ENCODE measurements at places on chromosomes 3 and 15.
A peak's percentile ranks its signal among the peaks of the same experiment; 100 is the strongest.

GRCh38 chr3:191254098-191254873, 55.2 kb downstream of the OSTN start:
- no peak for DNase-seq

- no peak for DNase-seq
Measured at GRCh38 chr3:105158286-105158685, 208.4 kb upstream of the ALCAM start.

DNA sequence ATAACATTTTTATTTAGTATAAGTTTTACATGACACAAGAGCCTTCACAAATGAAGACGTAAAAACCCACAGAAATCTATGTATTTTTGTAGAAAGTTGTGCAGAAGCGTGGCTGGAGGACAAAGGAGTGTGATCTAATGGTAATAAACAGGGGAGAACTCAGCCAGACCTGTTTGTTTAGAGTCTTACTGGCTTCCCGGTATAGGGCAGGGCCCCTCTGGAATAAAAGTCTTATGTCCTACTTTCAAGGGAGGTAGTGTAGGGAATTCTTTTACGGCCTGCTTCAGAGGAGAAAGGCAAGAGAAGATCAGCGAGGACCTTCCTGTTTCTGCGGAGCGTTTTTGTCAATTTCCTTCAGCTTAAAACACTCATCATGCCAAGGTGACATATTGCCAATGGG, 103.6 kb downstream of the TGFBR2 start:
- DNase-seq, result no peak

GRCh38 chr3:101279765-101280385, 40.5 kb downstream of the IMPG2 start:
- DNase-seq, result no peak

DNA sequence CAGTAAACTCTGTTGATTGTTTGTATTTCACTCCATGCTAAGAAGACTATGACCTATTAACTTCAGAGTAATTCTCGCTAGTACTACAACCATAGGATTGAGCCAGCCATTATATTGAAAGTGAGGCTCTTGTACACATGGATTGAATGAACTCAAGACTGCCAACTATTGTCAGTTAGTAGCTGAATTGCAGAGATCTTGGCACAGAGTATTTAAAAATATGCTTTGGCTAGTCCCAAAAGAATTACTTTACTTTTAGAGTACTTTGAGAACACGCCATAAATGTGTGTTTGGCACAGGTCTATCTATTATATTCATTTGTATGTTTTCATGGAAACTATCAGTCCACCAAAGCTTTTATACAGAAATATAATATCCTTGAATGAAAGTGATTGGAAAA, 226.7 kb upstream of the DCBLD2 start:
- no peak for DNase-seq

DNA sequence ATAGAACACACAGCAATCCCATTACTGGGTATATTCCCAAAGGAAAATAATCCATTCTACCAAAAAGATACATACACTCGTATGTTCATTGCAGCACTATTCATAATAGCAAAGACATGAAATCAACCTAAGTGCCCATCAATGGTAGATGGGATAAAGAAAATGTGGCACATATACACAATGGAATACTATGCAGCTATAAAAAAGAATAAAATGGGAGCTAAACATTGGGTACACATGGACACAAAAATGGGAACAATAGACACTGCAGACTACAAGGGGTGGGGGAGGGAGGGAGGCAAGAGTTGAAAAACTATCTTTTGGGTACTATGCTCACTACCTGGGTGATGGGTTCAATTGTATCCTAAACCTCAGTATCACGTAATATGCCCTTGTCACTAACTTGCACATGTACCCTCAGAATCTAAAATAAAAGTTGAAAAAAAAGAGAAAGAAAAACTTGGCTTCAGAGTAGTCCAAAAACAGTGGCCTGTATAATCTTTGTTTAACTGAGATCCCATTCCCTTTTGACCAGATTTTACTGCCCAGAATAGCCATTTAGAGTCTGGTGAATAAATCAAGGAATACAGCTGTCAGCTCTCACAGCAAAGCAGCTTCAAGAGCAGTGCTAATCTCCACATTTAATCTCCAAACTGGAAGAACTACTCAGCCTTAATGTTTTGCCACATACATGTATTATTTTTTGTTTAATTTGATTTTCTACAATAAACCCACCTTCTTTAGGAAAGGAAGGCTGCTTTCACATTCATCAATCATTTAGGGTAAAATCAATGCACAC, 54.5 kb upstream of the XRN1 start:
- no peak for DNase-seq

DNA sequence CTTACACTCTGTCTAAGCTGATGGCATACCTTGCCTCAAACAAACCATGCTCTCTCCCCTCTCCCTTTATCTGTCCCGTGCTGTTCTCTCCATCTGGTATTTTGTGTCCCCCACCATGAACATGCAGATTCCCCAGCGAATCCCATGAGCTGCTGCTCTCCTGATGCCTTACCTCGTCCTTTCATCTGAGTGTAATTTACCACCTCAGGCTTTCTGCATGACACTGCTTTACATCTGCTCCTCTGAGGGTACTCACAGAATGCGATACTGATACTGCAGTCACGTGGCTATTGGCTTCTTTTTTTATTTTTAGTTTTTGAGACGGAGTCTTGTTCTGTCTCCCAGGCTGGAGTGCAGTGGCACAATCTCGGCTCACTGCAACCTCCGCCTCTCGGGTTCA, 341.7 kb downstream of the PTPRG start:
- no peak for DNase-seq

DNA sequence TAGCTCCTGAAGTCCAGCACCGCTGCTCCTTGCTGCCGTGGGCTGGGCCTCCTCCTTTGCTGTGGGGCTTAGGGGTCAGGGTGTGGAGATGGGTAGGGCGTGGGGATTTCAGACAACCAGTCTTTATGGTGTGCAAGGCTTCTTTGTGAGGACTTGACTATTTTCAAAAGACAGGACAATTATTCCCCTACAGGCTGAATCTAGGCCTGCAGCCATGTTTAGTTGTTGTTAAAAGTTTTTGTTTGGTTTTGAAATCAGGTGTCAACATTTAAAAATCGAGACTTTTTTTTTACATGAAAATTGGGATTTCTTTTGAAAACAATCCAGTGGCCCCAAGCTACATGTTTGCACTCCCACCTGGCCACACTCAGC, 10.6 kb downstream of the RPL32 start:
- no peak for DNase-seq

DNA sequence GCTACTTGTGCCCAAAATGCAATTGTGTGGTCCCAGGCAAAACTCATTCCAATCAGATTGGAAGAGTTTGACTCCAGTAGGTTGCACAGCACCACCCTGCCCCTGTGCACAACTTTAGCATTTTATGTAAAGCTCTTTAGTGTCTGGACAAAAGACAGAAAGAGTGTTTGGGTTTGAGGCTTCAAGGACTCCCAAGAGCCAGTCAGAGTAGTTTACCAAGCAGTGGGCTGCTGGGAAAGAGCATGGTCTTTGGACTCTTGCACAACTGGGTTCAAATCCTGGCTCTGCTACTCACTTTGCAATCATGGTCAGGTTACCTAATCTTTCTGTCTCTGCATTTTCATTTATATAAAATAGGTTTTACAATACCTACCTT, 75.8 kb upstream of the UMPS start:
- no peak for DNase-seq

GRCh38 chr3:182811269-182811596, 17.9 kb downstream of the ATP11B start:
- DNase-seq, result no peak

DNA sequence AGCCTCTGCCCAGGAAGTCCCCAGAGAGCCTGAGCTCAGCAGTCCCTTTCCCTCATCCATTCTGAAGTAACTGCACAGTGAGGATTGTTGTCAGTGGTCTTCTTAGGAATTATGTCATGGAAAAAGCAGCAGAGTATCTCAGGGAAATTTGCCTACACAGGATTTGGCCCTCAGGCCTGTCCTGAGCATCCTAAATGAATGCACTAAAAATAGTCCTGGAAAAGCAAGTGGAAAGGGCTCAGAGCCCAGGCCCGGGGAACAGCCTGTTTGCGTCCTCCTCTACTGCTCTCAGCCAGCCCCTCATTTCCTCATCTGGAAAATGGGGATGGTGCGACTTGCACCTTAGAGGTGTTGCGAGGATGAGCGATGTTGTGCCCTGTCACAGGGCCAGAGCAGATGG, 21.6 kb downstream of the LYSMD4 start:
- no peak for DNase-seq

GRCh38 chr15:47293466-47294162, 423.7 kb upstream of the SEMA6D start:
- no peak for DNase-seq

DNA sequence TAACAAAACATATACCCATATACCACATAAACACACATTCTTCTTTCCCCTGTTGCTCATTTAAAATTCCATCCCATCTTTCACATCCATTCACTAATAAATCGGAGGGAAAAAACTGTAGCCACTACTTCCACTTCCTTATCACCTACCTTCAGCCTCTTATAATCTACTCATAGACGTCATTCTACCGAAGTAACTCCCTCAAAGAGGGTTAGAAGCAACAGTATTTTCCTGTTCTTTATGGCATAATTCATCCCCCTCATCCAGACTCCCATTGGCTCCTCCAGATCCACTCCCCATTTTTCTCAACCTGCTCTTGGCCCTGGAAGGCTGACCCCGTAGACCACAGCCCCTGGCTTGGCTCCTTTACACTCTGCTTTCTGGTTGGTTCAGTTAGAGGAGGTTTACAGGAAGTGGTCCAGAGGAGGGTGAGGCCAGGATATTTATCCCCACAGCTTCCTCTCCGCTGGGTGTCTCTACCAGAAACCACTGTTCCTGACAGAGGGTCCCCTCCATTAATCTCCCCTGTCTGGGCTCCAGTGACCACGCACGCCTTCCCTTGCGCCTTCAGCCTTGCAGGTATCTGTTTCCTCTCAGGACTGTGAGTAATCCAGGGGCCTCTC, 46.3 kb downstream of the FMN1 start:
- DNase-seq, result no peak

- no peak for DNase-seq
Measured at GRCh38 chr15:99478977-99479376, 86.8 kb upstream of the MEF2A start.

DNA sequence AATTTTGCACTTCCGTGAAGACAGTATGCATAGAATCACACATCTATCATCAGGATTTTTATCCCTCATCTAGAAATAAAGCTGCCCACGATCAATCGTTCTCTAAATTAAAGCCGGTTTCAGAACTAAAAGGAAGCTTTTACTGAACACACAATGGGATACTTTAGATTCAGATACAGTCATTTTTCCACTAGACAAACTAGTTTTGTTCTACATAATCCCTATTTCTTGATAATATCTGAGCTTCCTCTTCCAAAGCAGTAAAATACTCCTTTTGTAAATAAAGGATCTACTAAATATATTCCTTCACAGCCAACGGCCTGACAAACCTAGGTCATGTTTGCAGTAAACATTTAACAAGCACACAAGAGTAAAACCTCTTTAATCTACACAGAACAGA, 2.0 kb upstream of the GANC start:
- DNase-seq, result no peak

GRCh38 chr15:32824777-32825176, 107.0 kb downstream of the GREM1 start:
- no peak for DNase-seq

DNA sequence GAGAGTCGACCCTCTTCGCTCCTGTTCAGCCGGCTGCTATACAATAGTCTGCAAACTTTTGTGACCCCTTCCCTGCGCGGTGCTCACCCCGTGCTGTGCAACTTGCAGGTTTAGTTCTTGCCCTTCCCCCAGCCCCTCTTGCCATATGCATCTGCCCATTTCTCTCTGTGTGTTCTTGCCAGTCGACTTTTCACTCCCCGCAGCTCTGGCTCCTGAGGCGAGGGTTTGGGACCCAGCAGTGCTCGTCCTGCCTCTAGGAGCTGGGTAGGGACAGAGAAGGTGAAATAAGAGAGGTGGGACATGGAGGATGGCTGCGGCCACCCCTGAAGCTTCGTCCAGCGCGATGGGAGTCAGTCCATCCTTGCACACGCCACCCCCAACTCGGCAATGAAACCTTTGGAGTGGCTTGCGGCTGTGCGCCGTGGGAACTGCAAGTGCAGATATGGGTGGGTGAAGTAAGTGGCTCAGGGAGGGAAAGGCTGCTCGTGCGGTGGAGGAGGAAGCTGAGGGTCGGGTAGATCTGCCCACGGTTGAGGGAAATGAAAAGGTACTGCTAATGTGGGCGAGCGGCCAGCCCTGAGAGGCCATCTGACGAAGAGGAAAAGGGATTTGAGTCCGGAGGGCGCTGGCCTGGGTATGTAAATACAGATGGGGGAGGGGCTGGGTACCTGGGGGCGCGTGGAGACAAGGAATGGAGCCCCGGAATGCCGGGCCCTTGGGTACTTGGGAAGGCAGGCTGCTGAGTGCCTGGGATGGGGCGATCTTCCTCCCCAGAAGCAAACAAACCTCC, 1.0 kb downstream of the LRRC3B start:
- no peak for DNase-seq

DNA sequence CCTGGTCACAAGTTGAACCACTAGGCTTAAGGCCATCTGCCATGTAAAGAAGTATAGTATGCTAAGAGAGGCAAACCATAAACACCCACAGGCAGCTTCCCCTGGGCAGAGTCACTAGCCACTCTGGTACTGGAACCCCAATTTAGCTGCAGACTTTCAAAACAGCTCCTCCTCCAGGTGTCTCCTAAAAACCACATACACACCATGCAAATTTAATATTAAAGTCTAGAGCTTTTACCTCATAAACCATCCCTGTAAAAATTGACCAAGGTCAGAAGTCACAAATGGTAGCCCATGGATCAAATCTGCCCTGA, 99.1 kb upstream of the STT3B start:
- no peak for DNase-seq

DNA sequence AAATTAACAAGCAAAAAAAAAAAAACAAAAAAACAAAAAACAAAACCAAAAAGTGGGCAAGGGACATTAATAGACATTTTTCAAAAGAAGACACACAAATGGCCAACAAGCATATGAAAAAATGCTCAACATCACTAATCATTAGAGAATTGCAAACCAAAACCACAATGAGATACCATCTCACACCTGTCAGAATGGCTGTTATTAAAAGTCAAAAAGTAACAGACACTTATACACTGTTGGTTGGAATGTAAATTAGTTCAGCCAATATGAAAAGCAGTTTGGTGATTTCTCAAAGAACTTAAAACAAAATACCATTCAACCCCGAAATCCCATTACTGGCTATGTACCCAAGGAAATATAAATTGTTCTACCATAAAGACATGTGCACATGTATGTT, 222.4 kb upstream of the CD96 start:
- DNase-seq, result peak; percentile 57

DNA sequence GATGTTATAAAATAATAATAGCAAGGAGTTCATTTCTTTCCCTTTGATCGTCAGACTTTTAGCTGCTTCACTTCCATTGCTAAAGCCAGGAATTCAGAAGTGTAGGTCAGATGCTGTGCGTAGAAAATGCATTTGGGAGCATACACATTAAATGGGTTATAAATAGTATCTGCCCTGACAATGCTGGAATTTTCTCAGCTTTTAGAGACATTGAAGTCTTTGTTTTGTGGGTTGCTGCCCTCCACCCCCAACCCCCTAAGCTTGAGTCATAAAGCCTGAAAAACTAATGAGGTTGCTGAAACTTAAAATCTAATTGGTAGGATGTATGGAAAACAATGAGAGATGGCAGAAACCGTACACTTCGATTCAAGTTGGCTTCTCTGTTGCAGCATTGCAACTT, 81.9 kb downstream of the MITF start:
- peak; percentile 51 for DNase-seq

- DNase-seq, result no peak
Measured at GRCh38 chr15:65828585-65828984, 36.5 kb upstream of the DENND4A start.
